T1000 (cell line): ENCODE measurements at places on chromosomes 2 and 18.
A peak's percentile ranks its signal among the peaks of the same experiment; 100 is the strongest.

DNA sequence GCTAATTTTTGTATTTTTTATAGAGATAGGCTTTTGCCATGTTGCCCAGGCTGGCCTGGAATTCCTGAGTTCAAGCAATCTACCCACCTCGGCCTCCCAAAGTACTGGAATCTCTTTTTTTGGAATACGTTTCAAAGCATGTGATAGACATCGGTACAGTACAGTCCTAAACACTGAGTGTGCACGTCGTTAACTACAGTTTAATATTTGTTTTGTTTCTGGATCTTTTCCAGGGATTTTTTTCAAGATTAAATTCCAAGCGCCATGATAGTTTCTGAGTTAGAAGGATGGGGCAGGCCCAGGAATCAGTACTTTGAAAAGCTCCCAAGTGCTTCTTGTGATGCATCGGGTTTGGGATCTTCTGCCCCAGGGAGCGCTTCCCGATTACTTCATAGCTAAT lies 33.3 kb downstream of the NEDD4L start:
- no peak for DNase-seq

DNA sequence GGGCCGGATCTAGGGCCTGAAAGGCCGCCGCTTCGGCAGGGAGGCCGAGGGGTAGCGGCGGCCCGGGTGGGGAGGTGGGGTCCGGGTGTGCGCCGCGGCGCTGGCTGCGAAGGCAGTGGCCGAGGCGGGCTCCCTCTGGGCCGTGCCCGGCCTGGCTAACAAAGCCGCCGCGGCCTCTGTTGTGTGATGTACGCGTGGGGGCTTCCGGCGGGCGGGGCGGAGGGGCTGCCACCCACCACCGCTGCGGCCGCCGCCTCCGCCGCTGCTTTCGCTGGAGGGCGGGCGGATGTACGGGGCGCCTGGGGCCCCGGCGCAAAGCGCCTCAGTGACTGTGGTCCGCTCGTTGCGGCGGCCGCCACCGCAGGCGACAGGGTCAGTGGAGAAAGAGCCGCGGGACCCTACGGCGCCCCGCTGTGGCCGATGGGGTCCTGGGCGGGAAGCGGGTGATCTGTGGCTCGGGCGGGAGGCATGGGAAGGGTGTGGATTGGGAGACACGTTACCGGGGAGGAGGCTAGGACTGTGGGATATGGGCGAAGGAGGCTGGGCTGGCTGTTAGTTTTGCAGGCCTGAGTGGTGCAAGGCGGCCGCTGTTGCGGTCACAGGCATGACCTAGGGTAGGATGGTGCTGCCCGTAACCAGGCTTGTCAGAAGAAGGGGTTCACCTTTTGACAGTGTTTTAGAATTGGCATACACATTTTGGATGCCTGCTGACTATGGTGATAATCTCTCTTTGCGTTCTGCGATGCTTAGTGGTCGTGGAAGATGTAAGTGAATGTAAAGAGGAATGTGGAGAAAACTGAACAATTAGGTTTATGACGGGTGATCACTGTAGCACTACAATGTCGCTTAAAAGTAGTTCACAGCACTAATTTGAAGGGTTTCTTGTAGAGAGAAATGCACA lies 662 bp downstream of the BZW1 start:
- DNase-seq, result peak; percentile 11

DNA sequence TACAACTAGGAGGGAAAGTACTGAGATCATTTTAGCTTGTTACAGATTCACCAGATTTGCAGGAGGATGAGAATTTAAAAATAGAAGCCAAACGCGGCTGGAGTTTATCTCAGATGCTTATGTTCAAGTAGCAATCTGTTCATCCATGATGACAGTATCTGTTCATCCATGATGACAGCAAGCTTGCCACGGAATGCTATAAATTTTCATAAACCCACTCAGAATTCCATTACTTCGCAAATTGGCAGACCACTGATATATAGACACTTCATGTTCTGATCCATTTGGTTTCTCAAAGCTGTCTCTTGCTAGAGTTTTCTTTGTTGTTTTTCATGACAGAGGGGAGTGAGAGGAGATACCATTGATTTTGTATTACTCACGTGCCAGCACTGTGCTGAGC lies 84.2 kb downstream of the GAREM1 start:
- no peak for DNase-seq

DNA sequence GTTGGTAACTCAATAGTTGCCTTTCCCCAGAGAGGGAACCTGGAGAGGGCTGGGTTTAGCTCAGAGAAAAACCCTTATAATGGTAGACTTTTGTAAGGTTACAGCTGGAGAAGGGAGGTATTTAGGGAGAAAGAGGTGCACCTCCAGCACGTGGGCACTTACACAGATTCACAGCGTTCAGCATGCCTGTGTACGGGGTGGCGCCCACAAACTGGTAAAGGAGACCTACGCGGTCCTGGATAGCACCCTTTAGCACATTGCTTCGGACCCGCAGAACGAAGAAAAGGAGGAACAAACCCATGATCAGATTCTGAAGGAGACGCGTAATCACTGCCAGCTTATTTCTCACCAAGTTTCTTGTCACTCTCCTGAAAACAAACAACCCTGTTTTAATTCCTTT lies 14.9 kb downstream of the ABCG5 start:
- no peak for DNase-seq

GRCh38 chr2:39875914-39876267 lies 96.8 kb upstream of the THUMPD2 start:
- no peak for DNase-seq

GRCh38 chr2:219001100-219001576 lies 7.9 kb upstream of the CRYBA2 start:
- no peak for DNase-seq

DNA sequence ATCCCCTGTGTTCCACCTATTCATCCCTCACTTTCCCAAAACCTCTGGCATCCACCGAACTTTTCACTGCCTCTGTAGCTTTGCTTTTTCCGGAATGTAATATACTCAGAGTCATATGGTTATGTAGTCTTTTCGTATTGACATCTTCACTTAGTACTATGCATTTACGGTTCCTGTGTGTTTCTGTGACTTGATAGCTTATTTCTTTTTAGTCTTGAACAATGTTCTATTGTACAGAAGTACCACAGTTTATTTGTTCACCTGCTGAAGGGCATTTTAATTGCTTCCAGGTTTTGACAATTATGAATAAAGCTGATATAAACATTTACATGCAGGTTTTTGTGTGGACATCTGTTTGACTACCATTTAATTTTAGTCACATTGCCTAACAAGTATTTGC lies 154.7 kb upstream of the DOK6 start:
- DNase-seq, result no peak

GRCh38 chr18:48693006-48693405 lies 154.2 kb downstream of the CTIF start:
- no peak for DNase-seq

DNA sequence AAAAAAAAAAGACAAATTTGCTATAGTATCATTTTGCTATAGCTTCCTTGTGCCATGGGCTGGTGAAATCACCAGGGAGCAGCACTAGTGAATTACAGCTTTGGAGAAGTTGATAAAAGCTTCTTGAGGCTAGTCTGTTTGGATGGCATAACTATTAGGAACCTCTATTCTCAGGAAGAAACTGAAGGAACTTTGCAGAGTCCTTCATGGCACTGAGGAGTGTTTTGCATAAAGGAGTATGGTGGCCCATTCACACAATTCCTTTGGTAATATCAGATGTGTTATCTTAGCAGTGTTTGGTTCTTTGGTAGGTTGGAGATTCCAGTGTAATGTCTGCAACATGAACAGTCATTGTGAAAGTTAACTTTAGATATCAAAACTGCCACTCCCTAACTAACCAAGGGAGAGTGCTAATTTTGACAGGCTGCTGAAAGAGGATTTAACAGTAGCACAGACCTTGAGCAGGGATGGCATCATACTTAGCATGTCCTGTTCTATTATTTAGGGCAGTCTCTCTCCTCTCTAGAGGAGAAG lies 76.6 kb upstream of the ZFP36L2 start:
- DNase-seq, result no peak

GRCh38 chr2:74179063-74179865 lies 585 bp upstream of the MOB1A start:
- DNase-seq, result no peak

- no peak for DNase-seq
These were observed 2.8 kb downstream of the MSH2 start for GRCh38 chr2:47405757-47406156.

GRCh38 chr2:119790466-119790865 lies 30.7 kb downstream of the PTPN4 start:
- DNase-seq, result no peak

GRCh38 chr2:27379383-27379835 lies 1.1 kb downstream of the ZNF513 start:
- DNase-seq, result no peak

- no peak for DNase-seq
These were observed 23.0 kb upstream of the COX7A2L start for GRCh38 chr2:42383855-42384530.

DNA sequence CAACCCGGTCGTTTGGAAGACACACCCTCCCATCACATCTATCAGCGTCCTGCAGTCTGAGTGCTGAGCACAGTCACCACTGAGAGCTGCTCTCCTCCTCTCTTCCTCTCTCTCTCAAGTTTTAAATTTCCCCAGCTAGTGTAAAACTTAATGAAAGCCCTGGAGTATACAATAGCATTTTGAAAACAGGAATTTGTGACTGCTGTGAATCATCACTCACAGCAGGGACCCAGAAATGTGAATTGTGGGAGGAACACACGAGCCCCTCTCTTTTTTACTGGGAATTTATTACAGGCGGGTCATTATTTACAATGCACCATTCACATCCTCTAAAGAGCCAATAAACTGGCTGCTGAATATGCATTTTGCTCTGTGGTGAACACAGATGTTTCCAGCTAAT lies 185.0 kb upstream of the SMIM21 start:
- no peak for DNase-seq

DNA sequence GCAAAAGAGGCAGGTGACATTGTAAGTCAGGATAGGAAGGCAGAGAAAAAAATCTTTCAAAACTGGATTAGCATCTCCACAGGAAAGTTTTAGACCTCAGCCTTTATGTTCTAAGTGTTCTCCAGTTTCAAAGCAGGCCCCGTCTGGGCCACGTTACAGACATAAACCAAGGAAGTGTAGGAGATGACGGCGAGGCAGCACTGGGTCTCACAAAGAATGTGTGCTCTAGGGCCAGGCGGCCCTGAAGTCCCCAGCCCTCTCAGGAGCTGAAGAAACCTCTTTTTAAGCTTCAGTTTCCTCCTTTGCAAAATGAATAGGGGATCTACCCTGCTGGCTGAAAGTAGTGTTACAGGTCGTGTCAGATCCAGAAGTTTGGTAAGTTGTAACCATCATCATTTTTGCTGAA lies 81.7 kb downstream of the SPRED2 start:
- no peak for DNase-seq

DNA sequence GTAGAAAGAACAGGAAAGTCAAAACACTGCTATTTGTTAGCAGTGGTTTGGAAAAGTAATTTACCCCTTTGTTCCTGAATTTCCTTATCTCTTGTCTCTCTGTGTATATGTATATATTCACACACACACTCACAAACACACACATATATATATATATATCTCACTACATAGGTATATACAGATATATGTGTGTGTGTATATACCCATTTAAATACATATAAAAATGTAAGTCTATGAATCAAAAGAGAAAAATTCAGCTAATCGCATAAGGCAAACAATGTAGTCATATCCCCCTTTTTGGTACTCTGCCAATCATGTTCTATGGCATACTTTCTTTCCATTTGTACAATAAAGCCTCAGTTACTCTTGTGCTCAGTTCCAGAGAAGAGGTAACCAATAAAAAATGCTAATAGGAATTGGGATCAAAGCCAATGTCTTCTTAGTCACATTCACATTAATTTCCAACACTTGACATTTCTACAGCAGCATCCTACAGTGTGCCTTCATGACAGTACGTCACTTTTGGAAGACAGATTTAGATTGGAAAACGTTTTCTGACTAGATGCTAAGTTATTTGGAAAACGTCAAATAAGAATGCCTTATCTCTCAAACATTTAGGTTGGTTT lies 94.6 kb downstream of the MC4R start:
- no peak for DNase-seq

- no peak for DNase-seq
These were observed 284.5 kb downstream of the MTX2 start for GRCh38 chr2:176553685-176554100.

DNA sequence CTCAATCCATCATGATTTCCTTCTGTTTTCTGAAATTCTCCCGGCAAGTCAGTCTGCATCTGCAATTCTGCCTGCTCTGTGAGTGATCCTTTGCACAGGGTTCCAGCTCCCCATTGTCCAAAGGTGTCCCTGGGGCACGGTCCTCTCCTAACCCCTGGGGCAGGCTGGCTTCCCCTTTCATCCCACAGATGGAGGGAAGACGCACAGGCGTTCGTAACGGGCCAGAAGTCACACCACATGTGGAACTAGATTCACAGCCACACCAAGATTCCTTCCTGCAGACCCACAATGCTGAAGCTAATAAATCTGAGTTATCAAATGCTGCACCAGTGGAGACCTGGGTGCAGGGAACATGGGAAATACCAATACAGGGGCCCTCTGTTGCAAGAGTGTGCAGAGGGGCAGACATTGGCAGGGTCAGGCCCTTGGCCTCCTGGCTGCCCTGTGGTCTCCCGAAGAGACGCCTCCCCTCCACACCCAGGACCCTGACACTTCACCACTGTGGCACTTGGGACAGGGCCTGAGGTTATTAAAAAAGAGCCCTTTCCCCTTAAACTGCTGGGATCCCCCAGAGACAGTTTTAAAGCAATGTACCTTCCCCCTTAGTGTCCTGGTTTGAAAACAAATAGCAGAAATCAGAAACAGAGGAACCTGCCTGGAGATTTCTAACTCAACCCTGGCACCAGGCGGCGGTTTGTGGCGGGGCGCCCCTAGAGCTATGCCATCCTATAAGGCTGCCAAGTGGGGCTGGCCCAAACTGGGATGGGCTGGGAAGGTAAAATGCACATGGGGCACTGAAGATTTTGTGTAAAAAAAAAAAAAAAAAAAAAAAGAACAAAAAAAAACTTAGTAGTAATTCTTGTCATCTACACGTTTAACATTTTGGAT lies 15.4 kb downstream of the ZNF516 start:
- DNase-seq, result no peak

DNA sequence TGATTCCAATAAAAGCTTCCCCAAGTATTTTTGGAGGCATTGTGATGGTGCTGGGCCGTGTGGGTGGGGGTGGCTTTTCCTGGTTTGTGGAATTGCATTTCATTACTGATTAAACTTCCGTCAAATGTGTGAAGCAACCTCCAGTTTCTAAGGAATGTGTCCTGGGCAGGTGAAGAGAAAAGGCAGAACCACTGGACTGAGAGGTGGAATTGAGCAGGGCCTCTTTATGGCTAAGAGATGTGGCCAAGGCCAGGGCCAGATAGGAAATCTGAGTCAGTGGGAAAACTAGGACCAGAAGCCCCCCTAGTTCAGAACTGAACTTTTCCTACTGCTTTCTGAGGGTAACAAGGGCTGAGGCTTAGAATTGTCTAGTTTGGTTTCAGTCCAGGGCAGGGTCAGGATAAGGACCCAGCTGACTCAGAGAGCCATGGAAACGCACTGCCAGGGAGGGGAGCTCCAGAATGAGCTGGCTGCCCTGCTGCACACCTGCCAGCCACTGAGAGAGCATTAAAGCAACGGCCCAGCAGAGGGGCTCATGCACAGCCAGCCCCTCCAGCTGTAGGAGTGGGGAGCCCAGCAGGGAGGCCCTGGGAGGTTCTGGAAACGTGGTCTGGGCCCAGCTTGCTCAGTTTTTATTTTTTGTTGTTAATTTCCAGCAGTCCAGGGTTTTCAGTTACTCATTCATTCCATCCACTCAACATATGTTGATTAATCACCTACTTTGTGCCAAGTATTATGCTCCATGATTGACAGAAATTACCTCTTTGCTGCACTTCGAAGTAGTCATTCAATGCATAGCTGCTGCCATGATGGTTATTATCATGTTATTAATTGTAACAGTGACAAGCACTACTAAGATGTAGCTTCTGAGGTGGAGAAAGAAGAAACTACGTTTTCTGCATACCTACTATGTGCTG lies 156.1 kb downstream of the MSH2 start:
- DNase-seq, result no peak
